ENCODE measurements at places on chromosomes 12 and 14.

DNA sequence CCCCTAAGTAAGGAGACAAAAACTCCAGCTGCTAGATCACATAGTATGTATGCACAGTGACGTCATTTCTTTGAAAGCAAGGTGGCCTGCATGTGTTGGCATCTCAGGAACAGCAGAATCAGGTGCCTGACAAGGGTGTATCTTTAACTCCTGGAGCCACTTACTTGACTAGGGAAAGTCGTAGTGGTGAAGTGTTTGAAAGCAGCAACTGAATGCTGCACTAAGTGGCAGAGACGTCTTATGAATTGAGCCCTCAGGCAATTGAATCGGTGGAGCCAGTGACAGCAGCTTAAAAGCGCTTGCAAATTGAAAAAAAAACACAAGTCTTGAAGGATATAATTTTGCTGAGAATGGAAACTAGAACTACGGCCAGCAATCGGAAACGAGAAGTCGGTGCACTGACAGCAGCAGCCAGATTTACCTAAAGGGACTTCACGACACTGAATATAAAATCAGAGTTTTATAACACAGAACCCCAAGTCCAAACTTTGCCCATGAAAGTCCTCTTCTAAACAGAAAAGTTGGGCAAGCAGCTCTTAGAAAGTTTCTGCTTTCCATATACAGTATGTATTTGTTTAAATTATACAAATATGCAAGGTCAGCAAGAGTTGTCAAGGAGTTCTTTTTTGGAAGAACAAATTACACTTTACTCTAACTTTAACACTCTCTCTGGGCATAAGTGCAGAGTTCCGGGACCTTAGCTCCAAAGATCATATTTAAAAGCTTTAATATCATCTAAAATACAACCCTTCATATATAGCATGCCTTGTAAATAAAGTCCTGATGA lies 1.1 kb downstream of the IGF1 start:
- DNase-seq: no peak

GRCh38 chr14:24483604-24484252 lies 24.3 kb downstream of the CMA1 start:
- DNase-seq: no peak

- DNase-seq: no peak
Measured at GRCh38 chr12:116411977-116412376, 134.5 kb upstream of the MED13L start.

DNA sequence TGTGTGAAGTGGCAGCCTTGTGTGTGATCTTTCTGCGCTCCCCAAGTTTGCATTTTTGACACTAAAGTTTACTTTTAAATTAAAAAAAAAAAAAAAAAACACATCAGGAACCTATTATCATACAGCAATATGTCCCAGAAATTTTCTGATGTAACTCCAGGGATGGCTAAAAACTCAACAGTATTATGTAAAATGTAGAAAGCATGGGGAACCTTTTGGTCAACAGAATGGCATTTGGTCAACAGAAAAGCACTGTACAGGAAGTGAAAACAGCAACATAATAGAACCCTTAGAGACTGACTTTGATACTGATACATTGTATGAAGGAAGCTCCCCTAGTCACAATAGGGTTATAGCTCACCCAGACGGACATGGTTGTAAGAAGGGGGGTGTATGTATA lies 224.3 kb downstream of the ITPR2 start:
- no peak for DNase-seq

DNA sequence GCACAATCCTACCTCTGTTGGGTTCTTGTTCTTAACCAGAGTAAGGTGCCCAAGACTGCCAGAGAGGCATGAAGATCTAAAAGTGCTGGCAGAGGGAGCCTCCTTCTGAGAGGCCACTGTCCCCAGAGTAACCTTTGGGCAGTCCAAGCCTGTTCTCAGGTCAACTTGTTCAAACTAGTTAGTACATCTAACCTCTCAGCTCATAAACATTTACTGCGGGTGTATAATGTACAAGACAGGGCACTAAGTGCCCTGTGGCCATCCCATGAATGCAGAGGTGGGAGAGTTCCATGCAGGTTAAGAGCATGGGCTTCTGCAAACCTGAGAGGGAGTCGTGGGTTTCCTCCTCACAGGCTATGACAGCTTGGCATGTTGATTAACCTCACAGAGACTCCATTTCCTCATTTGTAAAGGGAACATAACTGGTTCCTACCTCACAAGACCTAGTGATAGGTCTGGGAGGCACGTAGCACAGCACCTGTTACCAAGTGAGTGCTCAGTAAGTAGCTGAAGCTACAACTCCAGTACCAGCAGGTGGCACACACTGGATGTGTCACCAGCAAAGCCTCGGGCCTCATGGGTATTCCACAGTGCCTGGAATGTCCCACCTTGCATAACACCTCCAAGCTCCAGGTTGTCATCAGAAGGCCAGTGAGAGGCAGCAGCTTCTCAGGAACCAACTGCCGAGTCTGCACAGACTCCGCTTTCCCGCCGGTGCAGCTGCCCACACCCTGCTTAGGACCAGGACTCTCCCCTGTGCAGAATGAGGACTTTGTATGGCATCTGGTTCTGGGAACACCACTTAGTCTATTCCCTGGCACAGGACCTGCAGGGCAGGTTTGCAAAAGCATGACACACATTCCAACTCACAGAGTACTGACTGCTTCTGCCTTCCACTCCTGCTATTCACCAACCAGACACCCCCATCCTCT lies 4.4 kb downstream of the VDR start:
- peak; percentile 60 for DNase-seq

GRCh38 chr14:49966971-49967630 lies 74.2 kb downstream of the ARF6 start:
- DNase-seq: no peak

Measured in OCI-LY7 (cell line).